Fibroblast of skin of left biceps (primary cell): ENCODE measurements at places on chromosomes 6 and 20.

- DNase-seq, result peak; percentile 17
Measured at GRCh38 chr6:4936681-4937041, 67.2 kb downstream of the RPP40 start.

DNA sequence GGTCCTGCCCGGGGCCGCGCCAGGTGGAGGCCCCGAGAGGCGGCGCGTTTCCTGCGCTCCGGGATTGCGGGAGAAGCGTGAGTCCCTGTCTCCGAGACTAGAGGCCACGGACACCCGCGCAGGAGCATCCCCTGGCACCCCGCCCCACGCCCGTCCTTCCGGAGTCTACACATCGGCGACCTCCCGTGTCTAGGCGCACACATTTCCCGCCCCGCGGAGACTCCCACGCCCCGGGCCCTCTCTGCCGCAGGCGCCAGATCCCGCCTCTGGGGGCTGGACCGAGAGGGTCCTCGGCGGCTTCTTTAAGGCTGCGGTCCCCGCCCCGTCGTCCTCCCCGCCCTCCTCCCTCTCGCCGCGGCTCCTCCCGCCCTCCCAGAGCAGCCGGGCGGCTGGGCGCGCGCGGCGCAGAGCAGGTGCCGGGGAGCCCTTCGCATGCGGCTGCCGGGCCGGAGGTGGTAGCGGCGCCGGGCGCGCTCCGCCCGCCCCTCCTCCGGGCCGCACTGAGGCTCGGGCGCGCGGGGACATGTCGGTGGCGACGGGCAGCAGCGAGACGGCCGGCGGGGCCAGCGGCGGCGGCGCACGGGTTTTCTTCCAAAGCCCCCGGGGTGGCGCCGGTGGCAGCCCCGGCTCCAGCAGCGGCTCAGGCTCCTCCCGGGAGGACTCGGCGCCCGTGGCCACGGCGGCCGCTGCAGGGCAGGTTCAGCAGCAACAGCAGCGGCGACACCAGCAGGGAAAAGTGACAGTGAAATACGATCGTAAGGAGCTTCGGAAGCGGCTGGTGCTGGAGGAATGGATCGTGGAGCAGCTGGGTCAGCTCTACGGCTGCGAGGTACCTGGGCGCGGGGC lies at the start of gene PPP1R14C:
Gene PPP1R14C, plus strand, starts transcription at position 375 of the 846 bp plus-strand sequence. Its CDS starts 149 bp downstream, at position 524.
- DNase-seq, result no peak

DNA sequence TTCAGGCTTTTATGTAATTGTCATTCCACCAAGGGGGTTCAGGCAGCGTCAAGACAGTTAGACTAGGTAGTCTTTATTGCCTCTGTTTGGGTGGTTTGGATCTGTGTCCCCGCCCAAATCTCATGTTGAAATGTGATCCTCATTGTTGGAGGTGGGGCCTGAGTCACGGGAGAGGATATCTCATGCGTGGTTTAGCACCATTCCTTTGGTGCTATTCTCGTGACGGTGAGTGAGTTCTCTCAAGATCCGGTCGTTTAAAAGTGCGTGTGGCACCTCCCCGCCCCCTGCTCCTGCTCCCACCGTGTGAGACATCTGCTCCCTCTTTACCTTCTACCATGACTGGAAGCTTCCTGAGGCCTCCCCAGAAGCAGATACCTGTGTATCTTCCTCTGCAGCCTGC lies 51.3 kb upstream of the FOXC1 start:
- DNase-seq, result no peak

DNA sequence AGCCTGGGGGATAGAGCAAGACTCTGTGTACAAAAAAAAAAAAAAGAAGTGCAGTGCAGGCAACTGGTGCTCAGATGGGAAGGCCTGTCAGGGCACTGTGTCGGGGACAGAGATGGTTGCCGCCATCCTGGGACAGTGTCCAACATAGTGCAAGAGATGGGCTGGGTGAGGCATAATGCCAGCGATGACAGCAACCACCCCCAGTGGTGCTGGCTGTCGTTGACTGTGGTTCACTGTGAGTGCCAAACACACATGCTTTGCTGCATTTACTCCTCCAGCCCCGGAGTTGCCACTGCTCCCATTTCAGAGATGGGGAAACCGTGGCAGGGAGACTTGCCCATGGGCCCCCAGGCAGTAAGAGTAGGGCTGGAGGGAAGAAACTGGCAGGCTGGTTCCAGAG lies 5.2 kb upstream of the C20orf203 start:
- DNase-seq, result no peak

- DNase-seq, result no peak
Measured at GRCh38 chr20:19025430-19026120, 186.9 kb upstream of the SLC24A3 start.

- no peak for DNase-seq
Measured at GRCh38 chr6:80488190-80488589, 381.7 kb downstream of the BCKDHB start.
